Left hindlimb (tissue), 1 donor: ENCODE measurements at places on chromosomes 16 and 17.
A peak's percentile ranks its signal among the peaks of the same experiment; 100 is the strongest.

GRCh38 chr16:1545044-1546040 is 11.9 kb downstream of the TMEM204 start:
- DNase-seq = no peak

DNA sequence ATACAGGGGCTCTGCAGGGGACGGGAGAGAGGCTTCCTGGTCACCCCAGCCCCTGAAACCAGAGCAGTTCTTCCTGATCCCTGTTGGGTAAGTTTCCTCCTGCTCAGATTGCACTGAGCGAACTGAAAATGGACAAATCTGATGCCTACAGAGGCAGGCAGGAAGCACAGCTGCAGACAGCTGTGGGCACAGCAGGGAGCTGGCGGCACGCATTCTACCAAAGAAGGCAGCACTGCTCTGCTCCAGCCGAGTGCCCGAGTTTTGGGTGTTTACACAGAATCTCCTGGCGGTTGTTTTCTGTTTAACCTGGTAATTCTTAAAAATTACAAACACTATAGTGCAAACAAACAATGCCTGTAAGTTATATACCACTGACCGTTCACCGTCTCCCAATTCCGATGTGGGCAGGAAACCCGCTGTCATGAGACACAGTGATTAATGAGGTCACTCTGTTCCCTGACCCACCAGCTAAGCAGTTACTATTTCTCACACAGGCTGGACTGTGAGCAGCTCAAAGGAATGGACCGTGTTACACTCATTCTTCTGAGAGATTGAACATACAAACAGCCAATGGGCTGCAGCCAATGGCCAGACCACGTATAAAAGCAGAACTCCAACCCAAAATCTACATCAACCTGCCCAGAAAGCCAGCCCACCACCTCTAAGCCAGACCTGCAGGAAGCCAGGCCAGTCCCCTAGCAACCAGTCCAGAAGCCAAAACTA is 25.5 kb downstream of the NSMCE1 start:
- peak; percentile 76 for DNase-seq

DNA sequence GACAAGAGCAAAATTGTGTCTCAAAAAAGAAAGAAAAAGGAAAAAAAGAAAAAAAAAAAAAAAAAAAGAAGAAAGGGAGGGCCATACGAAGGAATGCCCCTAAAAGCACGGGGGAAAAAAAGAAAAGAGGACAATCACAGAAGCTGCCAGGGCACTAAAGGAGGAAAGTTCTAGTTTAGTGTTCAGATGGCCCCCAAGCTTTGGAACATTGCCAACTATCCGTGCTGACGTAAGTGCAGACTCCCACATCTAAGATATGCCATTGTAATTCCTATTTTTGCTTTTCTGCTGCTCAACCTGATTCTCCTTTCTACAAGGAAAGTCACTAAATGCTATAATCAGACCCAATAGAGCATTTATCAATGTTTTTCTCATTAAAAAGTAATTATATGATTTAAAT is 842.1 kb downstream of the KCNJ2 start:
- DNase-seq = no peak

GRCh38 chr16:67672306-67672705 is 5.7 kb downstream of the C16orf86 start:
- no peak for DNase-seq

GRCh38 chr17:33438578-33438977 is 145.5 kb upstream of the ASIC2 start:
- DNase-seq = no peak

DNA sequence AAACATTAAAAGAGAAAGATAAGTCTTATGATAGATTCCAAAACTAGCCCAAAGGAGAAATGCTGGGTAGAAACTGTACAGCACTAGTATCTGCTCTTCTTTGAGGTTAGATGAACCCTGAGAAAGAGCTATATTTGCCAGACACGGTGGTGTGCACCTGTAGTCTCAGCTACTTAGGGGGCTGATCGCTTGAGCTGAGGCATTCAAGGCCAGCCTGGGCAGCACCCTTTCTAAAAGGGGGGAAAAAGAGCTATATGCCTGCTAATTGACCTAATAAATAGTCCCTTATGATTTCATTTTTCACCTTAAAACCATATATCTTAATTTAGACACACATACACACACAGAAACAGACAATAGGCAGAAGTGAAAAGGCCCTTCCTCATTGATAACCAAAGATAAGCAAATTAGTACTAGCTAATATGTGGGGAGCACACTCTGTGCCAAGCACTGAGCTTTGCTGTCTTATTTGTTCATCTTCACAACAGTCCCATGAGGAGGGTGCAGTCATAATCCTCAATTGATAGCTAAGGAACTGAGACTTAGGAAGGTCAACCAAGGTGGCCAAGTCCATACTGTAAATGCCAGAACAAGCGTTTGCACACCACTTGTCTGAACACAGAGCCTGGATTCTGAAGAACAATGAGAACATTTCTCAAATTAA is 56.6 kb upstream of the NLK start:
- DNase-seq = no peak

DNA sequence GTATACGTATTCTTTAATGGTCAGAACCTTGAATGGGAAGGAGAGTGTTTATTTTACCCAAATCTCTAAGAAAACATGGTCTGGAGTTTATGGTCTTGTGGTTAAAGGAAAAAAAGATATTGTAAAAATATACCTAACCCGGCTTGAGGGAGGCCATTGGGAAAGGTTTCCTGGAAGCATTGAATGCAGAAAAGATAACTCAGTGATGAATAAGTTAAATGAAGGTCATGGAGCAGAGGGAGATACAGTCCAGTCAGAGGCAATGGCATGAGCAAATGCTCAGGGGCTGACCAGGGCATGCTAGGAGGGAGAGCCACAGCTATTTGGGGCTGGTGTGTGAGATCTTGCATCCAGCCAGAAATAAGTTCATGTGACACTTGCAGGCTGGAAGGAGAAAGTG is 430.4 kb upstream of the CDH5 start:
- DNase-seq = no peak
